Vein endothelial cell (primary cell): ENCODE measurements at places on chromosomes 6 and 20. TPM values are rescaled to one million over a fixed set of nuclear protein-coding genes. Genes with fewer than 3 reads are reported as not detected.

Gene RTEL1
- total RNA-seq = 13.7 and 17.8 TPM in 2 replicates

Gene ATRN
- 38.9 and 42.5 TPM in 2 replicates for total RNA-seq

Gene PI16
- not detected in 2 replicates for total RNA-seq

Gene CLIC5
- total RNA-seq = under 0.01 and 0.19 TPM in 2 replicates
